ENCODE measurements at places on chromosomes 5 and 9. TPM values are rescaled to one million over a fixed set of nuclear protein-coding genes. Genes with fewer than 3 reads are reported as not detected.

SPOCK1 gene
- total RNA-seq, result 0.15 TPM

ETF1 gene
- total RNA-seq, result 32.9 TPM

NUTM2F gene
- not detected for total RNA-seq

CDKN2B-AS1 gene
- 0.13 TPM for total RNA-seq

CTSV gene
- total RNA-seq, result not detected

Data from right lobe of liver (tissue), 6 donors.